ENCODE measurements at places on chromosomes 12 and 14.

GRCh38 chr12:90058704-90059103, 350.1 kb upstream of the ATP2B1 start:
- DNase-seq: no peak

- no peak for DNase-seq
These were observed 356.3 kb downstream of the EMP1 start for GRCh38 chr12:13552830-13553229.

GRCh38 chr14:79057333-79057732, 887.2 kb downstream of the NRXN3 start:
- DNase-seq: no peak

GRCh38 chr12:119673634-119674033, 5.7 kb downstream of the PRKAB1 start:
- DNase-seq: no peak

DNA sequence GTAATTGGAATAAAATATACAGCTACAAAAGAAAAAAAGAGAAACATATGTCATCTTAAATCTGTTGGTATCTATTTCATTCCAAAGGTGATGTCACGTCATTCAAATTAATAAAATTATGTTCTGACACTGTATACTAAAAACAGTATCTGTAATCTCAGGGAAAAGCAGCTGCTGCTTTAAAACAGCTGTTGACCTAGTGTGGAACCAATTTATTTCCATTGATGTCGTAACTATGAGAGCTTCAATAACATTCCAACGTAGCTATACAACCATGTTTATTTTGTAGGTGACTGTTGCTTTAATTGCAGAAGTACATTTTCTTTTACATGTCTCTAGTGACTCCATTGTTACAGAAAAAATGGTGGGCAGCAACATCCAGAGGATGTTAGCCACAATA, 571.7 kb downstream of the RPS29 start:
- DNase-seq: no peak

DNA sequence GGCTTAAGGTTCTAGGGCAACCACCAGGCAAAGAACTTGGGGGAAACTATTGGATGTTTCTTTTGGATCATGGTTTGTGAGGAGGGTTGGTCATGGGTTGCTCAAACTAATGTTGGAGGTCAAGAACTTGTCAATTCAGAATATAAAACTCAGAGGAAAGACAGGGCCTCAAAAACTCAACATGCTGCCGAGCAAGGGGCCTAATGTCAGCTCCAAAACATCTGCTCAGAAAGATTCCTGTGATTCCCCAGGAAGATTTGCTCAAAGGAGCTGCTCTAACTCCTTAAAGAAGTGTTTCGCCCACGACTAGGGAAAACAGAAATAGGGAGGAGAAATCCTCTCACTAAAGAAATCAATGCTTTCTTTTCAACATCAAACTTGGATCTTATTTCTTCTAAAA, 3.7 kb upstream of the IGF1 start:
- DNase-seq: no peak

DNA sequence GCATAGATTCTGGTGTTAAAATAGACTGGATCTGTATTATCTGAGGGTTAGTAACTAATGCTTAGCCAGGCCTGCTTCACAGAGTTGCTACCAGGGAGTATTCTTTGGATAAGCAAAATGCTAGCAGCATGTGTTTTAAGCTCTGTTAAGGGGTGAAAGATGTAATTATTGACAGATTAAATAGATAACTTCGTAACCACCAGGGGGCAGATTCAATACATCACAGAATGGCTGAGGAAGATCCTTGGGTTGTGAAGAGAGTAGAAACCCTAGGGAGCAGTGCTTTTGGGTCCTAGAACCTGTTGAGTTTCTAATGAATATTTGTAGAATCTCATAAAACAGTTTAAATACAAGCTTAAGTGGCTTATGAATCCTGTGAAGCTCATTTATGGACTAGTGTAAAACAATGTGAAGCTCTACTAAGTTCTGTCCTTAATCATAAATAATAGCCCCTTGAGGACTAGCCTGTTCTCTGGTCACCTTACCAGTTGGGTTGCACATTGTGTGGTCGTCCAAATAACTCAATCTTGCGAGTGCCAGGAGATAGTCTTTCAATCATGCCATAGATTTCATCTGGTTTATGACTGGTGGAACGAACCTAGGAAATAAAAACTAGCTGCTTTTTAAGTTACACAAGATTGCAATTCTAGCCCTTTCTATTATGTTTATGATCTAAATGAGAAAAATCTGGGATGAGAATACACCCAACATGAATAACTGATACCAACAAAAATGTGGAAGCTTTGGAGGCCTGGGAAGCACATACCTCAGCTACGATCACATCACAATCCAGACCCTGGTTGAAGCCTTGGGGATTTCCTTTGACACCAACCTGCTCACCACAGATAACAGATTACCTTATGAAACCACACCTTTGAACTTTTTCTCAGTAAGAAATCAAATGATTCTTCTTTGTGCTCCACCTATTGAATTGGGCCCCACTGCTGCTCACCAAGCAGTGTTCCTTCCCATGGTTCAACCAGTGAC, 12.3 kb downstream of the METTL3 start:
- DNase-seq: peak; percentile 70

GRCh38 chr14:93008381-93008780, 85.4 kb downstream of the CHGA start:
- DNase-seq: no peak

GRCh38 chr14:20934148-20934762, 21.0 kb upstream of the RNASE2 start:
- DNase-seq: peak; percentile 28
